ENCODE measurements at places on chromosomes 3 and 15.

DNA sequence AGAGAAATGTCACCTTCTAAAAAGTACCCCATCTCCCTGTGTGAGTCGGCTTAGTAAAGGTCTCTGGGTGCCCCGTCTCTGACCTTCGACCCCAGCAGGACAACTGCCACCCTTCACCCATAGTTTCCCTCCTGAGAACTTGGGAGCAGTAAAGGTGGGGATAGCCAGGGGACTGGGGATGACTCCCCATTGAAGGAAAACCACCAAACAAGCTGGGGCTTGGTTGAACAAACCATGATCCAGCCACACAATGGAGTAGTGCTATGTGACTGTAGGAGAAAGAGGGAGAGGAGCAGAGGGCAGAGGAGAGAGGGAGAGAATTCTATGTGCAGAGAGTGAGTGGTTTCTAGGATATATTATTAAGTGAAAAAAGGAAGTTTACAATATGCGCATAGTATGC, 33.7 kb downstream of the IDH3A start:
- DNase-seq: no peak

DNA sequence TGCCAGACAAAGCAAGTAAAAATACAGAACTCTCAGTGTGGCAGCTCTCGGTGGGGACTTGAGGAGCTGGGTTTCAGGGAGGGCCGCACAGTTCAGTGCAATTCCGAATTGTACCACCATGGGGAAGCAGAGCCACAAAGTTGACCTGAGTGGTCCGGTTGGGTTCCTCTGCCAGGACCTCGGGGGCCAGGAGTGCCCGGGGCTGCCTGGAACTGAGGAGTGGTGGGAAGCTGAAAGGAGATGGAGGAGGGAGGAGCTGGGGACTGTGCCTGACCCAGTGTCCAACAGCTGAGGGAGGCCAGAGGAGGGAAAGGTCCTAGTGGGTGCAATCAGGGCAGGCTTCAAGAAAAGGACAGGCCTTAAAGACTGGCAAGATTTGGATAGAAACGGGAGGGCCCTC, 32.2 kb upstream of the TRH start:
- peak; percentile 65 for DNase-seq

- no peak for DNase-seq
These were observed 15.8 kb downstream of the SLC12A1 start for GRCh38 chr15:48221885-48222284.

DNA sequence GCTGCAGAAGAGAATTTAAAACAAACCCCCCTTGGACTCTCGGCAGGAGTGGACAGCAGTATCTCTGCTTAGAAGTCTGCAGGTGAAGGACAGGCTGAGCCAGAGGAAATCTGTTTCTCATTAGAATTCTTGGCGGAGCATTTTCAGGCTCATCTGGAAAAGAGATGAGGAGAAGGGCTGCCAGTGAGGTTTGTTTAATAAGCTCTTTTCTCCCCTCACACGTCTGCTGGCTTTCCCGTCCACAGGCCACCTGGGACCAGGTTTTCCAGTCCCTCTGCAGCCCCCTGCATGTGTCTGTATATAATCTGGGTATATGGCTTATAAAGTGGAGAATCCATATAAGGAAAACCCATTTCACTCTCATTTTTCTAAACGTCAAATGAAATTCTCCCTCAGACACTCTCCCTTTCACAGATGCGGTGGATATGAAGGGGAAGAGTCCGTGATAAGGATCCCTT, 155.4 kb upstream of the TPM1 start:
- no peak for DNase-seq

DNA sequence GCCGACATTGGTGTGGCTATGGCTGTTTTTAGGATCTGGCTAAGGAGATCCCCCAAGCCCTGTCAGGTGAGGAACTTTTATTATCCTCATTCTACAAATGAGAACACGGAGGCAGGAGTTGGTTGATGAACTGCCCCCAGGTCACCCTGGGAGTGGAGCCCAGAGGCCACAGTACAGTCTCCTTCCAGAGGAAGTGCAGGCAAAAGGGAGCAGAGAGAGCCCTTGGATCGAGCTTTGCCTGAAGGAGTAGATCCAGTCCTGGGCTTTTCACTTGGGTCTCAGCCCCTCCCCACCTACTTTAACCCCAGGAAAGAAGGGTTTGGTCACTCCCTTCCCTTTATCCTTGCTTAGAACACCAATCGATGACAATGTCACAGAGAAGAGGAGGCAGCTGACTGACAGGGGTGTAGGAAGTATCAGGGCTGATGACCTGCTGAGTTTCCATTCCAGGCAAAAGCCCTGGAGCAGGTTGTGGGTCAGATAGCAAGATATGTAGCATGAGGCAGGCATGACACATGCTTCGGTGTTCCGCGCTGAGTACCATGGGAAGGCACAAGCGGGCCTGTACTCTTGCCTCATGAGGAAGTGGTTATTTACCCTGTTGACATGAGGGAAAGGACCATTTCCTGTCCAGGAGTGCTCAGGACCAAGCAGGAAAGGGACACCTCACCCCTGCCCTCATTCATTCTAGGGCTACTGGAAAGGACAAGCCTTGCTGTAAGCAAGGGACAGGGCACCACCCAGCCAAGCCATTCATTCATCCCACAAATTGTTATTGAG, 5.8 kb upstream of the PLA2G4D start:
- DNase-seq: no peak

- peak; percentile 23 for DNase-seq
These were observed 123.8 kb downstream of the B3GALNT1 start for GRCh38 chr3:160981217-160981938.

GRCh38 chr3:127006781-127007436, 24.0 kb downstream of the PLXNA1 start:
- no peak for DNase-seq

- peak; percentile 76 for DNase-seq
These were observed 731 bp downstream of the ZNF710 start for GRCh38 chr15:90001683-90002427.

DNA sequence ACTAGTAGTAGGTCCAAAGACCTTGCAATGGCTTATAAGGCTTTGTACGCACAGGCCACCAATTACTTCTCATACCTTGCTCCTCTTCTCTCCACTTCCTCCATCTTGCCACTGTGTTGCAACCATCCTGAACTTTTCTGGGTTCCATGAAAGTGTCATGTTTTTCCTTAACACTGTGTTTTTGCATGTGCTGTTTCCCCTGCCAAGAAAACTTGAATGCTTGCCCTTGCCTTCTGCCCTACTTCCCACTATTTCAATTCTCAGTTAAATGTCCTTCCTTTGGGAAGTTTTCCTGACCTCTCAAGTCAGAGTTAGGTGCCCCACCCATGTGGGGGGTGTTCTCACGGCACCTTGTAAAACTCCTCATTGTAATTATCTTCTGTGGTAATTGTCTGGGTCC, 182.8 kb downstream of the THRB start:
- no peak for DNase-seq

DNA sequence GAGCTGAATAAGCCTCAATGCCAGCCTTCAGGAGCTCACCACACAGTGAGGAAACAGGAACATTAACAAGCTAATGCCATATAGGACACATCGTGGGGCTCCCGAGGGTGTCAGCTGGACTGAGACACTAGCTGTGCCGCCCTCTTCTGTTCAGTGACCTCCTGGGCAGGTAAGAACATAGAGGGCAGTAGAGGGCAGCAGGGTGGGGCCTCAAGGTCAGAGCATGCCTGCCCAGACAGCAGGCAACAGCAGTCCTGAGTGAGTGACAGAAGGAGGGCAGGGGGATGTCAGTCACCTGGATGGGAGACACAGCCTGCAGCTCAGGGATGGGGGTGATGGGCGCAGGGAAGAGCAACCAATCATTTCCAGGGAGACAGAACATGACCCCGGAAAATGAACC, 15.5 kb downstream of the NTRK3 start:
- DNase-seq: no peak

- no peak for DNase-seq
These were observed 750 bp downstream of the PODXL2 start for GRCh38 chr3:127629467-127630403.

GRCh38 chr3:58495101-58495500, 3.2 kb downstream of the KCTD6 start:
- no peak for DNase-seq

GRCh38 chr3:94619643-94620042, 556.8 kb downstream of the NSUN3 start:
- no peak for DNase-seq

- DNase-seq: no peak
These were observed 14.5 kb downstream of the BTD start for GRCh38 chr3:15616053-15616452.

DNA sequence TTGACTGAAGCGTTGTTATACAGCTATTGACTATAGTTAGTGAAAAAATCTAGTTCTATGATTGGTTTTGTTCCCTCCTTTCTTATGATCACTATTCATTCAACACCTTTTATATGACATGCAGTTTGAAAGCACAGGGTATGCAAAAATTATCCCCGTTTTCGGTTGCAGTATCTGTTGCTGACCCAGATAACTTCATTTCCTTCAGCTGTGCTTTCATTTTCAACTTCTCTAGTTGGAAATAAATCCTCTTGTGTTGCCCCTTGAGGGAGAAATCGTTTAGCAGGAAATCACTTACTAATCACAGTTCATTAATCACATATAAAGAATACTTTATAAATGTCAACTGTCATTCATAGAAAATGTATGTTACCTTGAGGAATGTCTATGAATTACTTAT, 55.1 kb downstream of the MBNL1 start:
- DNase-seq: no peak

GRCh38 chr15:33138000-33138399, 56.5 kb downstream of the FMN1 start:
- no peak for DNase-seq

DNA sequence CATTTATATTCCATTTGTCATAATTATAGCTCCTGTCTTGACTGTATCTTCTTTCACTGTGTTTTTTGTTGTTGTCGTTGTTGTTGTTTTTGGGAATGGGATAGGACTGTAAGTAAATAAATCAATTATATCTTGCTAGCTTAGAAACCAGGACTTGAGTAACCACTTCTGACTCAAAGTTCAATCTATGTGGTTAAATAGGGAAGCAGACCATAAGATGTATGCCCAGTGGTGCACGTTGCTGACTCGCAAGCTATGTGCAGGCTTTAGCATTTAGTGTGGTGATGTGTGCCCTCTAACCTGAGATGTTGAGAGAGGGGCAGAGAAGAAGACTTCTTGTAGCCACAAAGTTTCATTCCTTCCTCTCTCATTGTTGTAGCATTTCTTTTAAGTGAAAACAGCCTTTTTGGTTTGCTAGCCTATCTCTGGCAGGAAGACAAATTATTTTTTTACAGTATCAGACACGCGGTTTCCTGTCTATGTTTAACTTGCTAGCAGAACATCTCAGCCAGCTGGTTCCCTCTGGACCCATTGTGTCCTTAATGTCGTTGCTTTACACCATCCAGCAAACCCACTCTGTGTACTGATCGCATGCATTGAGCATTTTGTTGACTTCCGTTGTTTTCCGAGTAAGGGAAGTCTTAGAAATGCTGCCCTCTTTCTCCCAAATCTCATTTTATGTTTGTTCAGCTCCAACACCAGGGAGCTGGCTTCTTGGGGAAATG, 52.1 kb downstream of the TGFBR2 start:
- DNase-seq: no peak

GRCh38 chr3:195098741-195099525, 172.0 kb downstream of the XXYLT1 start:
- no peak for DNase-seq

DNA sequence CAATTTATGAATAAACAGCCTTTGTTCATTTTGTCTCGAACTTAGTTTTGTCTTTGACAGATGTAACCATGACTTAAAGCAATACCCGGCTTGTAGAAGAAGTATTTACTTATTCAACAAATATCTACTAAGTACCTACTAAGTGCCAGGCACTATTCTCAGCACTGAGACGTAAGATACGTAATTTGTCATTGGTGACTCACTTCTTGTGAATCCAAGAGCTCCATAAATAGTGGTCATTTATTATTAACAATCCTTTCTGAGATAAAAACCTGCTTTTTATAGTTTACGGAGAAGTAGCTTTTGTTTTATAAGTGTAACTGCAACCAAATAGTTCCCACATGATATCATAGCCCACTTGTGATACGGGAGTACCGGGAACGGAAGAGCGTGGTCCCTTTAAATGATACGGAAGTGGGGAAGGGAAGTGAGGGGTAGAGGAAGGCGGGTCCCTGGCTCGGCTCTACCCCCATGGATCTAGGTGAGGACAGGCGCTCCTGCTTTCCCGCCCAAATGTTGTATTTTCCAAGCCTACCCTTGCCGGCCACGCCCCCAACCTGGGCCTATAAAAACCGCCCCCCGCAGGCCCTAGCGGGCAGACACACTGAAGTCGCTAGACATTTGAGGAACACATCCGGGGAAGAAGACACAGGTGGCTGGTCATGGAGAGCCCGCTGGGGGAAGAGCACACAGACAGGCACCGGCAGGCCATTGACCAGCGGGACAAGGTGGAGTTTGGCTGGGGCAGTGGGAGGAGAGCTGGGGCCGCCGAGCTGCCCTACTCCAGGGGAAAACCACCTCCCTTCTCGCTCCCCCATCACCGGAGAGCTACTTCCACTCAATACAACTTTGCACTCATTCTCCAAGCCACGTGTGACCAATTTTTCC, at the start of gene SAMMSON:
SAMMSON (plus strand) TSS at position 594 of the 888 bp plus-strand sequence.
- no peak for DNase-seq

DNA sequence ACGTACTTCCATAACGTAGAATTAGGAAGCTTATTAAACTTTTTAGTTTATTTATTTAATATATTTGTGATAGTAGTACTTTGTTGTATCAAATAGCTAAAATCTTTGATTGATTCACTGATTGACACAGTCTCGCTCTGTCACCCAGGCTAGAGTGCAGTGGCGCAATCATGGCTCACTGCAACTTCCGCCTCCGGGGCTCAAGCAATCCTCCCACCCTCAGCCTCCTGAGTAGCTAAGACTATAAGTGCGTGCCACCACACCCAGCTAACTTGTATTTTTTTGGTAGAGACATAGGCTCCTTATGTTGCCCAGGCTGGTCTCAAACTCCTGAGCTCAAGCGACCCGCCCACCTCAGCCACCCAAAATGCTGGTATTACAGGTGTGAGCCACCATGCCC, 5.7 kb downstream of the APH1B start:
- no peak for DNase-seq

GRCh38 chr15:92878593-92879053, 21.5 kb upstream of the CHD2 start:
- DNase-seq: no peak

- DNase-seq: no peak
These were observed 243.2 kb downstream of the NSUN3 start for GRCh38 chr3:94305835-94306611.

GRCh38 chr15:63595065-63595464, 2.1 kb upstream of the FBXL22 start:
- no peak for DNase-seq

GRCh38 chr3:139473155-139473771, 3.1 kb downstream of the RBP2 start:
- no peak for DNase-seq

- DNase-seq: no peak
These were observed 86.3 kb downstream of the ANP32A start for GRCh38 chr15:68734352-68734751.

- no peak for DNase-seq
These were observed 159.8 kb upstream of the LMCD1 start for GRCh38 chr3:8341821-8342247.

- DNase-seq: no peak
These were observed 55.0 kb upstream of the EPHB3 start for GRCh38 chr3:184506561-184506991.

Data from activated T-cell treated with anti-CD3 and anti-CD28 coated beads, Interleukin-2, amount 50 U/mL, for 48 hours (primary cell).